ENCODE measurements at places on chromosomes 2 and 18.

- DNase-seq: no peak
These were observed 13.2 kb downstream of the SLC66A3 start for GRCh38 chr2:11168488-11168887.

GRCh38 chr2:166067229-166067628 is 60.6 kb downstream of the SCN1A start:
- DNase-seq: no peak

- DNase-seq: no peak
These were observed 61.6 kb downstream of the SOWAHC start for GRCh38 chr2:109675666-109676345.

DNA sequence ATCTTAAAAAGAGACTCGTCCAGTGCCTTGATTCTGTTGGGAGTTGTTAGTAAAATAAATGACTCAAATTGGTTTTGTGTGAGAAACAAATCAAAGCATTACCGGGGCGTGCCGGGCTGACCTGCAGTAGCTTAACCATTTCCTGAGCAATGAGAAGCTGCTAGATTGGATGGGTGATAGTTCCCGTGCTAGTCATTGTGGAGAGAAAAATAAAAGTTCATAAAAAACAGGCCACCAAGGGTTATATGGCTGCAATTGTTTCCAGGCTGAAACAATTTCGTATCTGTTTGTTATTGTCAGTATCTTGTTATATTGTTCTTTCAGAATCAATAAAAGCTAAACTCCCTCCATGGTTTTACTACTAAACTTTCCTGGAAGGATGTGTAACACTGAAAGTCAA is 314.4 kb downstream of the MTX2 start:
- DNase-seq: no peak

DNA sequence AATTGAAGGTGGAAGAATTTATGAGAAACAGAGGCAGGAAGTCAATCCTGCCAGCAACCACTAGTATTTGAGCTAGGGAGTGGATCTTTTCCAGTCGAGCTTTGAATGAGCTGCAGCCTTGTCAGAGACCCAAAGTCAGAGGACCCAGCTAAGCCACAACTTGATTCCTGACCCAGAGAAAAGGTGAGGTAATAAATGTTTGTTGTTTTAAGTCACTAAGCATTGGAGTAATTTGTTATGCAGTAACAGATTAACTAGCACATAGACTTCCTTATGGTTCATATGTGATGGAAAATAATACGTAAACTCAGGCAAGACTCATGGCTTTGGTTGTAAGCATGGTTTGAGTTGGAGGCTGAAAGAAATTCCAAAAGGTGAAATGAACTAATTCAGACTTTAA is 21.6 kb downstream of the EFEMP1 start:
- no peak for DNase-seq

Measured in occipital lobe (tissue), 3 donors.